Stimulated activated CD4-positive, alpha-beta T cell treated with anti-CD3 and anti-CD28 coated beads, Interleukin-15, amount 100 ng/mL, for 1 hour (primary cell): ENCODE measurements at places on chromosomes 12 and 14.

DNA sequence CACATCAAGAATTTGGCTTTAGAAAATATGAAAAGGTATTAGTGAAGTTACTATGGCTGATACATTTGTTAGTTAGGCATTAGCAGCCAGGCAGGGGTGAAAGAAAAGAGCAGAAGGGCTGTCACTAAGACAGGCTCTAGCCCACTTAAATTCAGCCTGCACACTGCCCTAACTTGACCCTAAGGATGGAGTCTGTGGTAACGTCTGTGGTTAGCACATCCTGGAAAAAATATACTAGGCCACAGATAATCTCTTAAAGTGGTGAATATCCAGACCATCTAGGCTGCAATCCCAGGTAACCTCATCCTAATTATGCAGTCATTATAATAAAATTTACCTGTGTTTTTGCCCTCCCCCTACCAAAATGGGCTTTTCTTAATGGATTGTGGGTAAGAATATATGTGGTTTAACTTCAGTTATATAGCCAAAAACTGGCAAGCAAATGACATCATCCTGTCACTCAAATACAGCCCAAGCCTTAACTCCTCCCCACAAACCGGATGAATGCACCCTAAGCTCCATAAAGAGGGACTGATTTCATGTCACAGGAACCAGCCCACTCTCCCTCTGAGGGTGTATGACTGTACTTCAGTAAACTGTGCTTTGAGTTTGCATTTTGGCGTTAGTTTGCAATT, 440.9 kb downstream of the LRFN5 start:
- no peak for DNase-seq

DNA sequence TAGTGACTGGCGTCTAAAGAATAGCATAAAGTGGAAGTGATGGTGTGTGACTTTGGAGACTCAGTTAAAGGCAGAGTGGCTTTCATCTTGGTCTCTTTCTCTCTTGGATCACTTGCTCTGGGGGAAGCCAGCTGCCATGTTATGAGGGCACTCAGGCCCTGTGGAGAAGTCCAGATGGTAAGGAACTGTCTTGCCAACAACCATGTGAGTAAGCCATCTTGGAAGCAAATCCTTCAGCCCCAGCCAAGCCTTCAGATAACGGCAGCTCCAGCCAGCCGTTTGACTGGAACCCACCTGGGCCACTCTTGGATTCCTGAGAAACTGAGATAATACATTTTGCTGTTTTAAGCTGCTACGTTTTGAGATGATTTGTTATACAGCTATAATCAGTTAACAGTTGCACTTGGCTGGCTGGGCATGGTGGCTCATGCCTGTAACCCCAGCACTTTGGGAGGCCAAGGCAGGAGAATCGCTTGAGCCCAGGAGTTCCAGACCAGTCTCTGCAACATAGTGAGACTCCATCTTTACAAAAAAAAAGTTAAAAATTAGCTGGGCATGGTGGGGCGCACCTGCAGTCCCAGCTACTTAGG, 7.7 kb upstream of the LRRC23 start:
- no peak for DNase-seq

DNA sequence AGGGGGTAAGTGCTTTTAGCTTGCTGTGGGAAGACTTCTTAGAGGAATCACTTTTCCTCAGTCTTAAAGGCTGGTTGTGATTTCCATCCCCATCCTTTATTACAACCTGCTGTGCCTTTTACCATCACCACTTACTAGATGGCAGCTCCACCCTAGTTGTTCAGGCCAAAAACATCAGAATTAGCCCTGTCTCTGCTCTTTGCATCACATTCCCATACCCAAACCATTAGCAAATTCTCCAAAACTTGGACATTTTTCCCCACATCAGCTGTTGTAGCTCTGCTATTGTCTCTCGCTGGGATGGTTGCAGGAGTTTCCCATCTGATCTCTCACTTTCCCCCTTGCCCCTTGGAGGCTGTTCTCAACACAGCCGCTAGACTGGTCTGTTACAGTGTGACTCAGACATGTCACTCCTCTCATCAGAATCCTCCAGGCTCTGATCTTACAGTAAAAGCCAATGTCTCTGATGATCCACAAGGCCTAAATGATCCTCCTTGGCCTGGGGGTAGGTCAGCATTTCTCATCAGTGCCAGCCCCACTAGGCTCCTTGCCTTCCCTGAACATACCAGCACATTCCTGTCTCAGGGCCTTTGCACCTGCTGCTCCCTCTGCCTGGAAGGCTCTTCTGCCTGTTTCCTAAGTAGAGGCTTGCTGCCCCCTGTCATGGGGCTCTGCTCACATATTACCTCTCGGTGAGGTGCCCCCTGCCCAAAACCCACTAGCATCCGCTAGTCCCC, 102.5 kb downstream of the BEGAIN start:
- no peak for DNase-seq

- no peak for DNase-seq
Observed at GRCh38 chr14:50123062-50123461, 6.7 kb upstream of the VCPKMT start.

- no peak for DNase-seq
Observed at GRCh38 chr12:54588110-54588889, at the start of gene PPP1R1A. Gene PPP1R1A, minus strand, starts transcription at chr12:54588659. Its CDS starts 171 bp downstream, at chr12:54588488.

GRCh38 chr12:98280152-98280551, 235.2 kb upstream of the TMPO start:
- DNase-seq = no peak

- no peak for DNase-seq
Observed at GRCh38 chr14:61218767-61219166, 62.4 kb downstream of the TMEM30B start.
